Stimulated activated CD4-positive, alpha-beta T cell treated with anti-CD3 and anti-CD28 coated beads, TNF-alpha, amount 100 ng/mL, for 24 hours (primary cell): ENCODE measurements at places on chromosomes 7 and 10.

- no peak for DNase-seq
Measured at GRCh38 chr10:25328361-25328760, 153.6 kb downstream of the GPR158 start.

DNA sequence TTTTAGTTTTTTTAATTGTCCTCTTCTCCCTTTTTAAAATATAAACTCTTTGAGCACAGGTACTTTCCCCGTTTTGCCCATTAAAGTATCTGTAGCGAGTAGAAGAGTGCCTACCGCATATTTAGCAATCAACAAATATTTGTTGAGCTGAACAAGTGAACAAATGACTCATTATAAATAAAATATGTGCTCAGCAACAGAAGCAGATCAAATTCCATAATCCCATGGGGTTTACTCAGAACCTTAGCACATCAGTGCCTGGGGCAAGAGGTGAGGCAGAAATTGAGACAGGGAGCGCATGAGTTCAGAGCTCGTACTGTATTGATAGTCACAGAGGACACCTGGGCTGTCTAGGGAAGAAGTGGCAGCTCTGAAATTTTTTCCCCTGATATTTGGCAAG is 161.0 kb downstream of the SEM1 start:
- no peak for DNase-seq

DNA sequence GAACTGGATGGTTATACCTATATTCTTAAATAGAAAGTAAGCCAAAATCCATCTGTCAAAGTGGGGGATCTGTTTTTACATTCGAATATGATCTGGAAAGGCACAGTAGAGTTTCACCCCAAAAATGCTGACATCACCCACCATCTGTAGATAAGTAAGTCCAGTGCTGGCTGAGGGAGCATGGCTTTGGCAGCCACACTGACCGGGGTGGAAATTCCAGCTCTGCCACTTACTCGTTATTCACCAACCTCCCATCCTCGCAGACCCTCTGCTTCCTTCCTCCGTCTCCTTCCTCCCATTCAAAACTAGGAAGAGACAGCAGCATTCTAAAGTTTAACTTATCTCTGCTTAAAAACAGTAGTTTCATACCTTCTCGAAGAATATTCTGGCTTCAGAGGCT is 84.9 kb upstream of the GATA3 start:
- no peak for DNase-seq

GRCh38 chr10:58743466-58744115 is 230.9 kb downstream of the BICC1 start:
- DNase-seq, result no peak

GRCh38 chr7:42868480-42868879 is 43.4 kb downstream of the C7orf25 start:
- no peak for DNase-seq

- DNase-seq, result no peak
Measured at GRCh38 chr7:33903791-33904680, 1.3 kb upstream of the BMPER start.

- no peak for DNase-seq
Measured at GRCh38 chr7:47198159-47198558, 383.8 kb downstream of the TNS3 start.

GRCh38 chr10:33333260-33334101 is 986 bp downstream of the NRP1 start:
- DNase-seq, result no peak

- no peak for DNase-seq
Measured at GRCh38 chr7:145478541-145478940, 638.1 kb upstream of the CNTNAP2 start.

- DNase-seq, result no peak
Measured at GRCh38 chr7:50795253-50795652, 12.6 kb upstream of the GRB10 start.

DNA sequence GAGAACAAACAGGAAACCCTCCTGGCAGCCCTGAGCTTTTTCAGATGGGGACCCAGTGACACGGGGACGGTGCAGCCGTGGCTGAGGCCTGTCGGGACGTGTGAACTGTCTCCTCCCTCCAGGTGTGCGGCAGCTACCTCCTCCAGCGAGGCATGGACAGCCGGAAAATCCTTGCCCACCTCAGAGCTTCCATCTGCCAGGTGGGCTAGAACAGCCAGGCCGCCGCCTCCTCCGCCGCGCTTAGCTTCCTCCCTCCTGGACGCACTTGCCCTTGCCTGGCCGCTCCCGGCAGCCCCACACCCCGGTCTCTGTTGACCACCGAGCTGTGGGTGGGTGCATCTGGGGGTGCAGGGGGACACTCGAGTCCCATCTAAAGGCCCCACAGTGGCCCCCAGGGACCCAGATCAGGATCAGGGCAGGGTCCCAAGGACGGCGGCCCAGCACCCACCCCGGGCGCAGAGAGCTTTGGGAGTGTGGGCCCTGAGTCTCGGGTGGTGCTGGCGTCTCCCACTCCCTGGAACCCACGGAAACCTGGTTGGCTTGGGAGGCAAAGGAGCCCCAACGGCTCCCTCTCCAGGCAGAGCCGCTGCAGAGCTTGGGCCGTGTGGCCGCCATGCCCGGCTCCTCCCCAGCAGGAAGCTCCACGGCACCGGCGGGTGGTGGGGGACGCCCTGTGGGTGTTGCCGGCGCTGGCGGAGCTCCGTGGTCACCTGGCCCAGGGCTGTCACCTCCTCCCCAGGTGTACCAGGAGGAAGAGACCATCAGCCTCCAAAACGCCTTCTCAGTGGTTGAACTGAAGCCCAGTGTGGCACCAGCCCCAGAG is 32.9 kb upstream of the UTF1 start:
- no peak for DNase-seq

DNA sequence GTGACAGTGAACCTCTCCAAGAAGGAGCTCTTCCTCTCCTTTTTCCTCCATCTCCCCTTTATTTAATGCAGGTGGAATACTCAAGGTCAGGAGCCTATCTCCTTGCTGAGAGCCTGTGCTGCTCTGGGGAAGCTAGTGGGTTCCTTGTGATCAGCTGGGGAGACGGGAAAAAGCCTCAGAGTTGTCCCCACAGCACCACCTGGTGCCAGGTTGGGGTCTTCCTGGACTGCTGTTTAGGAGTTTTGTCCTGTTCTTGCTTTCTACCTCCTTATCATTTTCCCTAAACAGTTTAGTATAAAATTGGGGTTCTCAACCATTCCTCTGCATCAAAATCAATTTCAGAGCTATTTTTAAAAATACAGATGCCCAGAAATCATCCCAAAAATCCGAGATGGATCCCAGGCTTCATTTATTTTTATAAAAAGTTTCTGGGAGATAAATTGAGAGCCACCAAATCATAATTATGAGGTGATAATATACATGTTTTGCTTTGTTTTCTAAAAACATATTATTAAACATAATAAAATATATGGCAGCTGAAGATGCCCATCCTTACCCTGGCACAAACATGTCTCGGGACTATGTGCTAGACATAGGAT is 44.3 kb downstream of the MACC1 start:
- no peak for DNase-seq
